Effector CD4-positive, alpha-beta T cell (primary cell): ENCODE measurements at places on chromosomes 3 and 15.

GRCh38 chr3:16723978-16724377 is 118.8 kb upstream of the DAZL start:
- DNase-seq: no peak

GRCh38 chr3:36824443-36824842 is 60.1 kb upstream of the DCLK3 start:
- no peak for DNase-seq

DNA sequence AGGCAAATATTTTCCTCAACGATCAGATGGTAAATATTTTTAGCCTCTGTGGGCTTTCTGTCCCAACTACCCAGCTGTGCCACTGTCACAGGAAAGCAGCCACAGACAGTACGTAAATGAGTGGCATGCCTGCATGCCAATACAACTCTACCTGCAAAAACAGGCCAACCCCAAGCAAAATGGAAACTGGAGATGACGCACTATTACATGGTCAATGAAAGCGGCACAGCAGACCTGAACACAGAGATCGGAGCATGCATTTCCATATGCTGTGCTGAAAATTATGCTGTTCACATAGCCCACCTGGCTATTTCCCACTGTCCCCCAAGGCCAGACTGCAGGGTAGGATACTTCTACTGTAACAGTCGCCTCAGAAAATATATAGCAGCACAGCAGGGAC is 57.8 kb downstream of the HERC2 start:
- no peak for DNase-seq

- no peak for DNase-seq
Observed at GRCh38 chr3:120160050-120160449, 65.8 kb upstream of the GSK3B start.

GRCh38 chr15:31551323-31551722 is 224.7 kb downstream of the KLF13 start:
- DNase-seq: no peak

- no peak for DNase-seq
Observed at GRCh38 chr3:71962561-71963240, 177.8 kb upstream of the PROK2 start.
